ENCODE measurements at places on chromosomes 12 and 14. TPM values are rescaled to one million over a fixed set of nuclear protein-coding genes. Genes with fewer than 3 reads are reported as not detected.

GRCh38 chr12:114406316-114406983 is 506 bp upstream of the TBX5 start:
- H3K4me3 ChIP-seq = no peak overlapping the region
- DNase-seq = no peak
- H3K36me3 ChIP-seq = no peaks in the 10 kb centered on the region
- no peak overlapping the region for H3K27ac ChIP-seq
- peaks cover 29% of the 10 kb centered on the region for H3K4me1 ChIP-seq

- H3K27me3 ChIP-seq = no peaks in the 10 kb centered on the region
- H3K4me1 ChIP-seq = no peaks in the 10 kb centered on the region
- H3K36me3 ChIP-seq = no peaks in the 10 kb centered on the region
These were observed 394.6 kb downstream of the AEBP2 start for GRCh38 chr12:19833775-19834501.

- DNase-seq = no peak
- no peak overlapping the region for H3K4me3 ChIP-seq
- H3K36me3 ChIP-seq = no peaks in the 10 kb centered on the region
- H3K4me1 ChIP-seq = no peaks in the 10 kb centered on the region
- no peak overlapping the region for H3K27ac ChIP-seq
- H3K27me3 ChIP-seq = no peaks in the 10 kb centered on the region
These were observed 231.2 kb downstream of the PDZRN4 start for GRCh38 chr12:41419131-41419893.

DNA sequence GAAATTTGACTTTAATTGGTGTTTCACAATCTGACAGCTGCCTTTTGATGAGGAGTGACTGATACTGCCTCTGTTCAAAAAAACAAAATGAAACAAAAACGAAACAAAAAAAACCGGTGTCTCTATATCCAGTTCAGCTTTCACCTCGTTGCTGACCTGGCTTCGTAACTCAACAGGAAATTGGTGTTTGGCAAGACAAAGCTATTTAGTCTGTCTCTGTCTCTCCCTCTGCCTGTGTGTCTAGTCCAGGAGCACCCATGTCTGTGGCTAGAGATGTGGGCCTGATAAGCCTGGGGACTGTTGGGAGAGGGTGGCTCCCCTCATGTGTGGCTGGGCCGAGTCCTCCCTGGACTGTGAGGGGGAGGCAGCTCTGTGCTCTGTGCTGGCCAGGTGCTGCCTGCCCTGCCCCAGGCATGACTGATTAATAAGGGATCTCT is 11.3 kb downstream of the CACNA1C start:
- no peaks in the 10 kb centered on the region for H3K36me3 ChIP-seq
- no peaks in the 10 kb centered on the region for H3K27me3 ChIP-seq
- H3K27ac ChIP-seq = no peak overlapping the region
- no peak for DNase-seq
- H3K4me1 ChIP-seq = peaks cover 10% of the 10 kb centered on the region

GRCh38 chr12:115261691-115262398 is 577.9 kb upstream of the TBX3 start:
- no peak for DNase-seq
- no peak overlapping the region for H3K27ac ChIP-seq
- H3K4me1 ChIP-seq = no peaks in the 10 kb centered on the region
- no peak overlapping the region for H3K4me3 ChIP-seq

GRCh38 chr12:12226187-12226586 is 40.7 kb downstream of the LRP6 start:
- peaks cover 8% of the 10 kb centered on the region for H3K4me1 ChIP-seq
- no peak overlapping the region for H3K4me3 ChIP-seq
- H3K27ac ChIP-seq = no peak overlapping the region
- no peak for DNase-seq

GRCh38 chr12:62722971-62723680 is 211.8 kb downstream of the PPM1H start:
- no peaks in the 10 kb centered on the region for H3K36me3 ChIP-seq
- no peak overlapping the region for H3K27ac ChIP-seq
- DNase-seq = no peak
- H3K4me3 ChIP-seq = no peak overlapping the region

DNA sequence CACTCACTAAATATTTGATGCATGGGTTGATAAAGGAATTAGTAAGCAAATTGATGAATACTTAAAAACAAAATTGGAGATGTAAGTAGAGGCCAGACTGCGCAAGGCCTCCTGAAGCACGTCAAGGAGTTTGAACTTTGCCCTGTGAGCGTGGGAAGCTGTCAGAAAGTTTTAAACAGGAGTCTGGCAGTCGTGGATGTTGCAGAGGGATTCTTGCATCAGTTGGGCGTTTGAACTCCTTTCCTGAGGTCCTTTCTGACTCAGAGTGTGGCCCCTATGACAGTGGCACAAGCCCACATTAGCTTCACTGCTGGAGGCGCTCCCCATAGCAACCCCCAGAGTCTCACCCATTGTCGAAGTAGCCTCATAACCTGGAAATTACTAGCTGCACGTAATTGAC is 17.9 kb upstream of the IL22 start:
- H3K27me3 ChIP-seq = no peaks in the 10 kb centered on the region
- no peaks in the 10 kb centered on the region for H3K4me1 ChIP-seq
- H3K4me3 ChIP-seq = no peak overlapping the region
- no peak for DNase-seq
- no peak overlapping the region for H3K27ac ChIP-seq

DNA sequence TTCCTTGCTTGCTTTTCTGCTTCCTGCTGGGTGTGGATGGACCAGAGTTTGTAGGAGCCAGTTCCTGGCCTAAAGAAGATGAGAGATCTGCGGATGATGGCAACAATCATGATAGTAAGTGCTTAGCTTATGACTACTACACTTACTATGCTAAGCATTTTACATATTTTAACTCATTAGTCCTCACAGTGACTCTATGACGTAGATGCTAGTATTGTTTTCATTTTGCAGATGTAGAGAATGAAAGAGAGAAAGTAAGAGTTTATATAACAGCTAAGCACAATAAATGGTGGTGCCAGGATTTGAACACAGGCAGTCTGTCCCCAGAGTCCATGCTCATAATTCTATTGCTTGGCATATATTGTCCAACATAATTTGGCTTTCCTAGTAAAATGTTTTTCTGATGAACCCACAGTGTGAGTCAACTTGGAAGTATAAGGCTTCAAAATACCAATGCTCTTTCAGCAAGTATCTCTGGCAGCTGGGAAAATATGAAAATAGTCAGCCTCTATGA is 363.2 kb upstream of the DDHD1 start:
- H3K36me3 ChIP-seq = no peaks in the 10 kb centered on the region
- DNase-seq = no peak
- H3K4me1 ChIP-seq = no peaks in the 10 kb centered on the region
- no peaks in the 10 kb centered on the region for H3K27me3 ChIP-seq
- H3K27ac ChIP-seq = no peak overlapping the region
- H3K4me3 ChIP-seq = no peak overlapping the region

GRCh38 chr12:40117818-40118217 is 11.9 kb upstream of the SLC2A13 start:
- no peak overlapping the region for H3K27ac ChIP-seq
- H3K4me3 ChIP-seq = no peak overlapping the region
- no peaks in the 10 kb centered on the region for H3K27me3 ChIP-seq
- no peak for DNase-seq
- H3K36me3 ChIP-seq = no peaks in the 10 kb centered on the region
- no peaks in the 10 kb centered on the region for H3K4me1 ChIP-seq

DNA sequence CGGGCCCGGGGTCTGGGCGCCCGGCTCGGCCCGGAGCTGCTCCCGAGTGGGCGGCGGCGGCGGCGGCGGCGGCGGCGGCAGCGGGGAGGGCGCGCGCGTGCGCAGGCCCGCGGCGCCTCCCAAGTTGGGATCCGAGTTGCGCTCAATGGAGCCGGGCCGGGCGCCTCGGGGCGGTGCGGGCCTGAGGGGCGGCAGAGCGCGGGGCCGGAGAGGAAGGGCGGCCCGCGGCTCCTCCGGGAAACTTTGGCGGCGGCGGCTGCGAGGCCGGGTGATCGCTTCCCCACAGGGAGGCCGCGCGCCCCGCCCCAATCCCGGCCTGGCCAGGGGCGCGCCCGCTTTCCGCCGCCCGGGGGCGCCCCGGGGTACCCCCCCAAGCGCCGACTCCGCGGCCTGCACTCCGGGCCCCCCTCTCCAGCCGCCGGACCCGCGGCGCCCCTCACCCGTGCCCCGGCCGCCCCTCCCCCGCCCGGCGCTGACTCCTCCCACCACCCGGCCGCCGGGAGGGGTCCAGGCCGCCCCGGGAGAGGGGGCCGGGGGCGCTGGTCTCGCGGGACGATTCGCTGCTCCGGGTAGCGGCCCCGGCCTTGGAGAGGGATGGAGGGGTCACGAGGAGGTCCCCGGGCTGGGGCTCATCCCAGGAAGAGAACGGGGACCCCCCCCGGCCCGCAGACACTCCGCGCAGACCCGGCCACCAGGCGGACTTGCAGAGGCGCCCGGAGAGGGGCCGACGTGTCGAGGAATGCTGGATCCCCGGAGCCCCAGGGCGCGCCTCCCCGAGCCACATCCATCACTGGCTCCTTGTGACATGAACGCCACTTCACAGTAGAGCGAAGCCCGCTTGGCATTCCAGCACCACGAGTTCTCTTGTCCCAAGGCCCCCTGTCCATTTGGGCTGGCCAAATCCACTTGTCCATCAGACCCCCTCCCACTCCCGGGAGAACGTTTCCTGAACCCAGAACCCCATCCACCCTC is at the start of gene RILPL1:
Gene RILPL1, minus strand, starts transcription at position 48 of the 972 bp plus-strand sequence. CDS start 237 bp downstream, outside the sequence.
- peak within 1 kb of the TSS; percentile 75 for H3K4me3 ChIP-seq
- no peaks in the 10 kb centered on the region for H3K27me3 ChIP-seq
- H3K27ac ChIP-seq = peak within 1 kb of the TSS; percentile 84
- no peak for DNase-seq
- no peaks in the 10 kb centered on the region for H3K36me3 ChIP-seq
- H3K4me1 ChIP-seq = peaks cover 28% of the 10 kb centered on the region

GRCh38 chr12:16241346-16241745 is 36.1 kb downstream of the SLC15A5 start:
- no peaks in the 10 kb centered on the region for H3K4me1 ChIP-seq
- DNase-seq = no peak
- H3K36me3 ChIP-seq = no peaks in the 10 kb centered on the region

- no peak overlapping the region for H3K4me3 ChIP-seq
- DNase-seq = no peak
- H3K27me3 ChIP-seq = no peaks in the 10 kb centered on the region
- no peaks in the 10 kb centered on the region for H3K4me1 ChIP-seq
- H3K27ac ChIP-seq = no peak overlapping the region
These were observed 274.6 kb downstream of the BTG1 start for GRCh38 chr12:91870872-91871707.

DNA sequence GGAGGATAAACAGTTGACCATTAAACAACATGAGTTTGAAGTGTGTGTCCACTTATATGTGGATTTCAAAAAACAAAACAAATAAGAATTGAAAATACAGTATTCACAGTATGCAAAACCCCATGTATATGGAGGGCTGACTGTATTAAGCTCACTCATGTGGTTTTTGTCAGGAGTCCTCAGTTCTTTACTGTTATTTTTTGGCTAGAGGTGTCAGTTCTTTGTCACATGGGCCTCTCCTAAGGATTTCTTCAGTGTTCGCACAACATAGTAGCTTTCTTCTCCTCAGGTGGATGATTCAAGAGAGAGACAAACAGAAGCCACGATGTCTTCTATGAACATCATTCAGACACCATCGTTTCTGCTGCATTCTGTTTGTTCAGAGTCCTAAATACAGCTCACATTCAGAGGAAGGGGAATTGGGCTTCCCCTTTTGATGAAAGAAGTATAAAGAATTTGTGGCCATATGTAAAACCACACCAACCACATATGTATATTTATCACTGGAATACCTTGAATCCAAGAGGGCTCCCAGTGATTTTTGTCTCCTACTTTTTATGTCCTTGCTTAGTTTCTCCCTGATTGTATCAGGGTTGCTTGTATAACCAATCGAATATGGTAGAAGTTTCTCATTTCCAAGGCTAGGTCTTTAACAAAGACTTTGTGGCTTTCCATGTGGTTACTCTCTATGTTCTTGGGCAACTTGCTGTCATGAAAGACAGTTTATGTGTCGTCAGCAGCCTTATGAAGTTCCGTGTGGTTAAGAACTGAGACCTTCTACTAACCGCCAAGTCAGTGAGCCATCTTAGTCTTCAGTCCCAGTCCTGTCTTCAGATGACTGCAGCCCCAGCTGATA is 18.9 kb downstream of the MNAT1 start:
- H3K36me3 ChIP-seq = no peaks in the 10 kb centered on the region
- no peaks in the 10 kb centered on the region for H3K4me1 ChIP-seq
- DNase-seq = no peak
- no peaks in the 10 kb centered on the region for H3K27me3 ChIP-seq

DNA sequence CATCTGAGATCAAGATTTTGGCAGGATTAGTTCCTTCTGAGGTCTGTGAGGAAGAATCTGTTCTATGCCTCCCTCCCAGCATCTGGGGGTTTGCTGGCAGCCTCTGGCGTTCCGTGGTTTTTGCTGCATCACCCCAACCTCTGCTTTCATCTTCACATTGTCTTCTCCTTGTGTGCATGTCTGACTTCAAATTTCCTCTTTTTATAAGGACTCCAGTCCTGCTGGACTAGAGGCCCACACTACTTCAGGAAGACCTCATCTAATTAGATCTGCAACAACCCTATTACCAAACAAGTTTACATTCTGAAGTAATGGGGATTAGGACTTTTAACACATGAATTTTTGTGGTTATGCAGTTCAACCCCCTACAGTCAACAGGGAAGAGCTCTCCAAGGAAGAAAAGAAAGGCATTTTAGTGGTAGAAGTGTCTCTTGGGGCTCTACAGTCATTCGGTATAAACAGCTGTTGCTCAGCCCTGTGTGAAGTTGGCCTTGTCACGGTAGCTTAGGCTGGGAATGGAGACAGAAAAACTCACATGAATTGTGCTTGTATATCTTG is 89.7 kb downstream of the CAND1 start:
- no peaks in the 10 kb centered on the region for H3K36me3 ChIP-seq
- no peak overlapping the region for H3K4me3 ChIP-seq
- DNase-seq = no peak

DNA sequence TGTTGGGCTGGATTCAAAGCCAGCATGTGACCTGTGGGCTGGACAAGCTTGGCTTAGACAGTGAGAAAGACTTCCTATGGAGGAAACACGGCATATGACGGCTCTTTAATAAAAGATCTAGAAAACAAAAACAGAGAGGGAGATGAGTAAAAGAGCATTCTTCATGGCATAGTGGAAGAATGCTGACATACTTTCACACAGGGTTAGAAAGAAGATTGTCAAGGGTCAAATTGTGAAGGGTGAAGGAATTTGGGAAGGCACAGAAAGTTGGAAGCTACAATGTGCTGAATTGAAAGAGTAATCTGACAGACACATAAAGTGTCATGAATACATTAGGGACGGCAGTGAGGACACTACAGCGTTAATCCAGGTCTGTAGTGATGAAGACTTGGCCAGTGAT is 63.4 kb downstream of the GALNT4 start:
- H3K27ac ChIP-seq = no peak overlapping the region
- no peak for DNase-seq
- H3K4me3 ChIP-seq = no peak overlapping the region
- no peaks in the 10 kb centered on the region for H3K4me1 ChIP-seq
- H3K36me3 ChIP-seq = no peaks in the 10 kb centered on the region

GARIN6 gene
- polyA plus RNA-seq = not detected

KRT4 gene
- 0.20 TPM for polyA plus RNA-seq

CD9 gene
- 128 TPM for polyA plus RNA-seq

SLC38A4 gene
- 4.2 TPM for polyA plus RNA-seq

FAM181A gene
- polyA plus RNA-seq = 11.8 TPM

KLHL42 gene
- 48.8 TPM for polyA plus RNA-seq

PSMD9 gene
- polyA plus RNA-seq = 48.0 TPM

ADSS1 gene
- polyA plus RNA-seq = 16.2 TPM

BEST3 gene
- polyA plus RNA-seq = 2.2 TPM

SERPINA12 gene
- 0.13 TPM for polyA plus RNA-seq

RAD9B gene
- 1.7 TPM for polyA plus RNA-seq

ANKRD33 gene
- 0.21 TPM for polyA plus RNA-seq

COCH gene
- polyA plus RNA-seq = 17.1 TPM

IL26 gene
- polyA plus RNA-seq = not detected

CRADD gene
- 12.9 TPM for polyA plus RNA-seq

All from spinal cord (tissue), 10 donors.